M059J (cell line): ENCODE measurements at places on chromosomes 6 and 20. TPM values are rescaled to one million over a fixed set of nuclear protein-coding genes. Genes with fewer than 3 reads are reported as not detected.

- DNase-seq, result peak; percentile 74
Measured at GRCh38 chr6:157075549-157076450, 247.5 kb downstream of the TMEM242 start.

DNA sequence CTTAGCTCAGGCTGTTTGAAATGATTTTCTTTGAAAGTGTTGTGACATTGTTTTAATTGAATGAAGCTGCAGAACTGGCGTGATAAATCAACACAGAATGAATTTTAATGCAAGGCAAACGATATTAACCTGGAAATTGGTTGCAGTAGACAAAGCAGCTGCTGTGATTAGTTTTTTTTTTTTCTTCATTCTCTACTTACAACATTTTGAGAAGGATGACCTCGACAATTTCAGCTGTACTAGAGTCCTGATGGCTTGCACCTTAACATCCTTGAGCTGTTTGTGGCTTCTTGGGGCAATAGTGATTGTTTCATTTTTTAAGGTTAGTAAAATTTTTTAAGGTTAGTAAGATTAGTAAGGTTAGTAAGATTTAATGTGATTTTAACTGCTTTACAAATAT is 54.2 kb downstream of the QKI start:
- no peak for DNase-seq

DNA sequence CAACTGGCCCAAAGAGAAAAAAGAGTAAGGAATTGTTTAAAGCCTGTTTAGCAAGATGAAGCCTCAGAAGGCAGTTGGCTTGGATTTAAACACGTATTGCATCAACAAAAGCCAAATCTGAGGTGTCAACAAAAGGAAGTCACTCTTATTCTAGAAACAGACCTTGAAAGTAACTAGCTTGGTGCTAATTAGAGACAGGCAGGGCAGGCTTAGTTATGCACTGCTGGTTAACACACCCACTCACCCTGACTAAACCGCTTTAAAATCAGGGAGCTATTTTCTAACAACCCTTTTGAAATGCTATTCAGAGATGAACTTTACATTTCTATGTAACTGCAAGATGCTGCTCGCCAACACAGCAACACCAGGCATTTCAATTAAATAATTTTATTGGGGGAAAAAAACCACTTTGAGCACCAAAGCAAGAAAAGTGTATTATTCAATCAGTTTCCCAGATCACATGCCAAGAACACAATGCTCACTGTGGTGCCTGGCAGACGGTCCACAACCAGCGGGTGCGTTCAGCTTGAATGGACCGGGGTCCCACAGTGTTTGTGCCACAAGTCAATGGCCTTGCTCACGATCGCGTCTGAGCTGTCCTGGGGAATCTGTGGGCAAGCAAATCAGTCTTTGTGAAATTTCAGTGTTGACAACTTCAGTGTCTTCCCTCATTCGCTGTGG is 23.6 kb downstream of the TBC1D7 start:
- no peak for DNase-seq

GRCh38 chr20:17683218-17684076 is 1.4 kb upstream of the RRBP1 start:
- DNase-seq, result no peak

GRCh38 chr20:62752671-62753501 is 43.4 kb upstream of the MRGBP start:
- DNase-seq, result peak; percentile 48

- DNase-seq, result no peak
Measured at GRCh38 chr20:13349235-13349604, 128.1 kb downstream of the ISM1 start.

- peak; percentile 78 for DNase-seq
Measured at GRCh38 chr6:131652472-131652871, 15.4 kb downstream of the ENPP3 start.

- DNase-seq, result no peak
Measured at GRCh38 chr6:100466410-100467128, 1.8 kb upstream of the SIM1 start.

GRCh38 chr6:38239719-38240451 is 399.8 kb downstream of the BTBD9 start:
- peak; percentile 89 for DNase-seq

- DNase-seq, result no peak
Measured at GRCh38 chr6:125826695-125827463, 36.1 kb downstream of the NCOA7 start.

DNA sequence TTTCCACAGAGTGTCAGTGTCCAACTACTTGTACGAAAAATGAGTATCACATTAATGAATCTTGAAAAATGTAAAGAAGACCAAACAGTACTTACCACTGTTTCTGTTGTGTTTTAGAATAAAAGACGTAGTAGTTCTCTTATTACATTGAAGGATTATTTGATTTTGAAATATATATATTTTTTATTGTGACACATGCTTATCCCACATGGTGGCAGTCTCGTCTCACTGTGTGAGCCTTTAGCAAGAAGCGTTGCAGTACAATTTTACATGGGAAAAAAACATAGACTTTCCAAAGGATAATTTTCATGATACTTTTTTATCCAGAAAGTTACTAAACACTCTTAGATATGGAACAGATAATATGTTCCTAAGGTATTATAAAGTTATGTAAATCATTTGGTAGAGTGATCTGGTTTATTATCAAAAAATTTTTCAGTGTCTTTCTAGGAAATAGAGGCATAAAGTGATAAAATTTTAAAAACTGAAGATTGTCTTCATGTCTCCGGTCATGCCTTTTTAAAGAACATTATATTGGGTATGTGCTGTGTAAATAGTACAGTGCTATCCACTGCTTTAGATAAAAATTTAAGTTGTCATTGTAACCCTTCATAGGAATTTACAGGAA is 117.5 kb upstream of the SAMD5 start:
- peak; percentile 33 for DNase-seq

DNA sequence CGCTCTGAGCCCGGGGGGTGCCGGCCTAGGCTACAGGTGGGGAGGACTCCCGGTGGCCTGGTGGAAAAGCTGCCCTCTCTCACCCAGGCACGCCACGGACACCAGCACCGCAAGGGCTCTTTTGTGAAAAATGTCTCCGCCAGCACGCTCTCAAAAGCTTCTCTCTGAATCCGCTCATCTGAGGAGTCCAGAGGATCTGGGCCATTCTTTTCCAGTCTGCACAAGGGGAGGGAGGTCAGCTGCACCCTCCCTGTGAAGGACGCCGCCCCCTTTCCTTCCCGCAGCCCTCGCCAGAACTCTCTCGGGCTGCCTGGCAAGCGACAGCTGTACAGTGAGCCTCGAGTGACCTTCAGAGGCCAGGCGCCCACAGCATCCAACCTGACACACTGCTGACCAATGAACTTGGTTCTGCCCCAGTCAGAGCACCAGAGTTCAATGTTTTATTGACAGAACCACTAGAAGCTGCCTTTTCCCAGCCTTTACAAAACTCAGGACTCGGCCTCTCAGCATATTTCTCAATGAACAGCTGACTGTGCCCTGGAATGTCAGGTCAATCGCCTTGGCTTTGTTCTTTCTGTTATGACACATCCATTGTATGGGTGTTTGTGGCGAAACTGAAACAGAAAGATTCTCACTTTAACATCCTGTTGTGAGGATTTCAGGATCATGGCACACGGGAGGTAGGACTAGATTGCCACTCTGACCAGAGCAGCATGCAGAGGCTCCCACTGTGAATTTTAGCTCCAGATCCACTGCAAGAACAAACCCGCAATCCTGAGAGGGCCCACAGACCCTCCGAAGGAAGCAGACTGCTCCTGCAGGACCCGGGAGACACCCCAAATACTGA is 26.7 kb downstream of the SERPINB9 start:
- peak; percentile 99 for DNase-seq

DNA sequence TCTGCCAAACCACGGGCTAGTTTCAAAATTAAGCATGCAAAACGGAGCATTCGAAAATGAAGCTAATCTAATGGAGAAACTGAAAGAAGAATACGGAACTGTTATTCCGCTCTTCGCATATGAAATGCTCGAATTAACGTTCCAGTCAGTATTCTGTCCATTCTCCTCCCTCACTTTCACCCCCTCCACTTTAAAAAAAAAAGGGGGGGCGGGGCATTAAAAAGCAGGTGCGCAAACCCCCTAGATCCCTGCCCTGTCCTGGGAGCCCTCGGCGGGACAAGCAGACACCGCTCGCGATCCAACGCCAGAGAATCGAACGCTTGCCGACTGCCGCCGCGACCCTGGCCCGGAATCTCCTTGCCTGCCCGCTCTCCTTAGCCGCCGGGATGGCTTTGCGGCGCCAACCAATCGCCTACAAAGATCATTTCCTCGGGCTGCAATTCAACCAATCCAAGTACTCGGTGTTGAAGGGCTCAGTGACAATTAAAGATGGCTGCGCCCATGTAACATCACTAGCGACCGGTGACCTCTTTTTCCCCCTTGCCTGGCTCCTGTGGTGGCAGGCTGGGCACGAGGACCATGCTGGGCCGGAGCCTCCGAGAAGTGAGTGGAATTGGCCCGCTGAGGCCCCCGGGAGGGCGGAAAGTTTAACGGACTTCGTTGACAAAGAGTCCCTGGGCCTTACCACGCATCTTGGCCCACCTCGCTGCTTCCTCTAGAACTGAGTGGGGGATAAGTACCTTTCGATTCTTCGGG is at the start of the genes QRSL1 and RTN4IP1:
TSS of gene QRSL1 (plus strand) at position 476 of the 756 bp plus-strand sequence. CDS start at position 580, 104 bp downstream.
TSS of gene RTN4IP1 (minus strand) at position 396 of the 756 bp plus-strand sequence. CDS start 477 bp downstream, outside the sequence.
- peak; percentile 95 for DNase-seq

GRCh38 chr20:46905364-46906125 is 10.9 kb downstream of the EYA2 start:
- peak; percentile 28 for DNase-seq

DNA sequence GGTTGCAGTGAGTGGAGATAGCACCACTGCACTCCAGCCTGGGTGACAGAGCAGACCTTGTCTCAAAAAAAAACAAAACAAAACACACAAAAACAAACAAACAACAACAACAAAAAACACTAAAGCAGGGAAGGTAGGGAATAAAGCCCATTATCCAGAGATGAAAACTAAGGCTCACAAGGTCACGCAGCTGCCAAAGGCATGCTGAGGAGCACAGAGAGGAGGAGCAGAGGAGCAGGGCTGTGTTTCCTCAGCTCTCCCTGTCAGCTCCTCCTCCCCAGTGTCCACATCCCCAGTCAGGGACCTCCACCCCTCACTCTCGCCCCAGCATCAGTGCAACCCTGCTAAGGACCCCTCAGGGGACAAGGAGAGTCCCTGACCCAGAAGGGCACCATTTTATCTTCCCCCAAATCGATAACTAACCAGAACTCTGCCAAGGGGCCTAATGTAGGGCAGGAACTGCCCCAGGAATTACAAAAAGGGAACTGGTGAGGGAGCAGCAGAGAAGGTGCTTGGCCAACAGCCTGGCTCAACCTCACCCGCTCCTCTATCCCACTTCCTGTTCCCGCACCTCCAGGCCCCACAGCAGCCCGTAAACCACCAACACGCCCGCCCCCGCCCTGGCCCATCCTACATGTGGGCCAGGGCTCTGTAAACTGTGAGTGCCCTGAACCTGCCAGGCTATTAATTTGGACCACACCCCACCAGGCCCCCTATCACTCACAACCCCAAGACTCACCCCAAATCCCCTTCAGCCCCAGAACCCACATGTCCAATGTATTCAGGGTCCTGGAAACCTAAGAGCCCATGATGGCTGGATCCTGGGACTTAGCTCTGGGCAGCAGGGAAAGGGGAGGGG is 9.0 kb downstream of the TEAD3 start:
- peak; percentile 82 for DNase-seq

DNA sequence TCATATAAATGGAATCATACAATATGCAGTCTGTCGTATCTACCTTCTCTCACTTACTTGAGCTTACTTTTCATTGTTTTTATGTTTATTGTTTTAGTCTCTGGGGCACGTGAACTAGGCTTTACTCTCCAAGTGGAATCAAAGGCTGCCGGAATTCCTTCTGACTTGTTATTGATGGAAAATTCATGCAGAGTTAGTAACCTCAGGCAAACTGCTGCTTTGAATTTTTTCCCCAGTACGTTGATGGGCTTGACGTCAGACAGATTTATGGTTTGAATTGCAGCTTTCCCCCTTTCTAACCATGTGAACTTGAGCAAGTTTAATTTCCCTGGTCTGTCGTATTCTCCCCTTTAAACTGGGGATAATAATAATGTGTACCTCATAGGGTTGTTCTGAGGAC is 68.6 kb downstream of the ZDHHC14 start:
- DNase-seq, result no peak

Gene FAXC
- total RNA-seq, result 3.5 and 6.9 TPM in 2 replicates

Gene SLC22A7
- total RNA-seq, result not detected in 2 replicates

Gene NHLRC1
- total RNA-seq, result 1.9 and 3.4 TPM in 2 replicates

Gene SMLR1
- not detected in 2 replicates for total RNA-seq

Gene C6orf15
- total RNA-seq, result not detected in 2 replicates

Gene CLPSL2
- not detected in 2 replicates for total RNA-seq

Gene GSS
- 112 and 121 TPM in 2 replicates for total RNA-seq
